Left cardiac atrium (tissue), 4 donors: ENCODE measurements at places on chromosomes 1 and 21.

DNA sequence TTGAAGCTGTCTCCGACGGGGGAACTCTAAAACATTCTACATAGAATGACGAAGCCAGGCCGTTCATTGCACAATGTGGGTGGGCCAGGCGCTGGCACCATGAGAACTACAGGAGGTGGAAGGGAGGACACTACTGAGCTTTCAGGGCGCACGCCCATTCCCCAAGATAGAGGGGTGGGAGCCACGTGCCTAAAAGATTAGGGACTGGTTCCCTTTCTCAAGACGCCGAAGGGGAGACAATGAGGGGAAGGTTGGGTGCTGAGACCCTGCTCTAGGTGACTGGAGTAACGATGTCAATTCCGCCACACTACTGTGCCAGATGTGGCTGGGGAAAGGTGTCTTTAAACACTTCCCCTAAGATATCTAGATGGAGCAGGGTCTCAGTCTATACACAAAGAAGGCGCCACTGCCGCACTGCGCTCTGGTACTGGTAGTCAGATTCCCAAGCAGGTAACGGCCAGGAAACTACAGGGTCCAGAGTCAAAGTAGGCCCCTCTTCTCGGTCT is 782 bp downstream of the CSDE1 start:
- peak; percentile 56 for DNase-seq

DNA sequence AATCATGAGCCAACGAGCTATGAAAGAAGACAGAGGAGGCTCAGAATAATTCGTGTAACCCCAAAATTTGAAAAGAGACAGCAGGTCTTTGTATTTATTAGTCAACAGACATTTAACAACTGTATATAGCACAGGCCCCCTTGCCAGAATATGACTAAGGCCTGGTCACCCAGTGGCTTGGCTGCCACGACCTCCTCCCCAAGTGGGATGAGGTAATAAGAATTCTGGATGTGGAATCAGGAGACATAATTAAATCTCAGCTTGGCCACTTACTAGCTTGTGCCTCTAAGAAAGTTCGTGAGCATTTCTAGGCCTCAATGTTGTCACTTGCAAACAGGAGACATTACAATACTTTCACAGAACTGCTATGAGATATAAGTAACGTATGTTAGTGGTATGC is 134.2 kb upstream of the TNFSF4 start:
- peak; percentile 29 for DNase-seq

DNA sequence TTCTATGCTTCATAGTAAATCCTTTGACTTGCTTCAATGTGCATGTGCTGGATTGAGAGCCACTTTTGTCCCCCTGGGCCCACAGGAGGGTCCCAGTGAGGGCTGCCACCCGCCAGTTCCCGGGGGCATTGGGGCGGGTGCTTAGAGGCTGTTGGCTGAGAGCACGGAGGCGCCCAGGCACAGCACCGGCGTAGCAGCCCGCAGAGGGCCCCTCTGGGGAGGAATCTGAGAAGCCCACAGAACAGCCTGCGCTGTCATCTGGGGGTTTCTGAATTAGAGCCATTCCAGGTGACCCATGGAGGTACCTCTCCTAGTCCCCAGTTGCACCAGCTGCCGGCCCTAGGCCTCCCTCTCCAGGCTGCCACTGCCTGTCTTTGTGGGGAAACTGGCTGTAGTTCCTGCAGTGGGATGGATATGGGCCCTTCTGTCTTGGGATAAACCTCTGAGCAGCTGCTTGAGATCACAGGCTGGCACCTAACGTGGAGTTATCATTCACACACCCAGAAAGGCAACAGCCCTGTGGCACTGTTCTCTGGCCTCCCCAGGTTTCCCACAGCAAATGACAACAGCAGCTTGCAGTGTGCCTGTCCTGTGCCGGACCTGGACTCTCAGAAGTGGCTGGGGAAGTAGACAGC is 39.5 kb downstream of the TMEM51 start:
- no peak for DNase-seq

DNA sequence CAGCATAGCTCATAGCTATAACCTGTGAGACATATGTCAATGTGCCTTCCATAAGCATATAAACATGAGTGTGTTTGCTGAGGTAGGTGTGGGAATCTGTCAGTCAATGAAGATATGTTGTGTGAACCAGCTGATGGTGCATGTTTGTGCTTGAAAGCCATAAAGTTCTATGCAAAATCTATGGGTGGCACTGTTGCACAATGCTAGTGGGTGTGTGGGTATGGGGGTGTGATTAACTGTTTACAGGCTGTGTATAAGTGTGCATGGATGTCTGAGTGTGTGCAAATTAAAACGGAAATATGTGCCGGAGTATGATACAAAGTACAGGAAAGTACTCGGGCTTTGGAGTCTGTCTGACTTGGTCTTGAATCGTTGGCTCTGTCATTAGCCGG is 1.0 kb upstream of the ATP2B4 start:
- DNase-seq = no peak

GRCh38 chr1:32255072-32256071 is 4.3 kb downstream of the LCK start:
- no peak for DNase-seq

- no peak for DNase-seq
Measured at GRCh38 chr1:42932442-42932941, 26.2 kb downstream of the SLC2A1 start.
